DND-41 (cell line): ENCODE measurements at places on chromosomes 11 and 22.

GRCh38 chr11:72970557-72971118 is 156.4 kb downstream of the ATG16L2 start:
- H3K27ac ChIP-seq: peak overlapping the region; percentile 68
- no peak overlapping the region for H3K4me3 ChIP-seq
- peak; percentile 35 for DNase-seq

DNA sequence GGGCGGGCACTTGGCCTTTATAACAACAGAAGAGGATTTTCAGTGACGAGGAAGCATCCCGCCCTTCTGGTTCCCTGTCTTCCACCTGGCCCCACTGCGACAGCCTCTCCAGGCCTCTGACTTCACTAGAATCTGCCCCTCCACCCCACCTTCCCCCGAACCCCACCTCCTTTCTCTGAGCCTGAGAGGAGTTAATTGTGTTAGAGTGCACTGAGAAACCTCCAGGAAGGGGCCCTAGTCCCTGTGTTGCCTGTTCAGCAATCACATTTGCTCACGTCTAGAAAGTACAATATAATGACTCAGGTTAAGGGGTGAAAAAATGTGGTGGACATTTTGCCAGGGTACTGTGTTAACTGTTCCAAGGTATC is 38.8 kb downstream of the PTPRJ start:
- DNase-seq: no peak
- no peaks in the 10 kb centered on the region for H3K36me3 ChIP-seq
- H3K4me3 ChIP-seq: no peak overlapping the region
- no peak overlapping the region for H3K27ac ChIP-seq

DNA sequence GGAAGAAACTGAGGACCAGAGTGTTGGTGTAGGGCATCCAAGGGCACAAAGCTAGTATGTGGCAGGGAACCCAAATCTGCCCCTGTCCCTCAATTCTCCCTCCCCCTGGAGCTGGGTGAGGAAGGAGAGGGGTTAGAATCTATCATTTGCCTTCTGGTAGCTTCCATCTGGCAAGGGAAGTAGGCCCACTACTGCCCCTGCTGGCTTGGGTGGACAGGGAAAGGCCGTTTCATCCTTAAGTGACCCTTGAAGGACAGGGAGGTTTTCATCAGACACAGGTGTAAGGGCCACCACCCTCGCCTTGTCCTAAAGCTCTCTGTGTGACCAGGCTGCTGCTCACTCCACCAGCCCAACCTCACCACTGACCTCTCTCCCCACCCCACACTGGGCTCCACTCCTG is 22.1 kb downstream of the NECTIN1 start:
- no peak overlapping the region for H3K27ac ChIP-seq
- peaks cover 4% of the 10 kb centered on the region; the same call in 1 of the 2 replicates for H3K4me1 ChIP-seq
- no peak for DNase-seq
- peaks cover 20% of the 10 kb centered on the region for H3K27me3 ChIP-seq
- H3K4me3 ChIP-seq: no peak overlapping the region

GRCh38 chr11:16611926-16612565 is 126.4 kb upstream of the C11orf58 start:
- H3K27ac ChIP-seq: no peak overlapping the region
- H3K36me3 ChIP-seq: no peaks in the 10 kb centered on the region
- no peak for DNase-seq
- no peak overlapping the region for H3K4me3 ChIP-seq
- H3K4me1 ChIP-seq: no peaks in the 10 kb centered on the region
- peaks cover 3% of the 10 kb centered on the region for H3K27me3 ChIP-seq

GRCh38 chr11:87398931-87399330 is 361.2 kb downstream of the TMEM135 start:
- no peaks in the 10 kb centered on the region for H3K4me1 ChIP-seq
- no peak overlapping the region for H3K27ac ChIP-seq
- no peaks in the 10 kb centered on the region for H3K27me3 ChIP-seq
- no peaks in the 10 kb centered on the region for H3K36me3 ChIP-seq
- no peak overlapping the region for H3K4me3 ChIP-seq
